ENCODE measurements at places on chromosomes 7 and 10.
A peak's percentile ranks its signal among the peaks of the same experiment; 100 is the strongest.

DNA sequence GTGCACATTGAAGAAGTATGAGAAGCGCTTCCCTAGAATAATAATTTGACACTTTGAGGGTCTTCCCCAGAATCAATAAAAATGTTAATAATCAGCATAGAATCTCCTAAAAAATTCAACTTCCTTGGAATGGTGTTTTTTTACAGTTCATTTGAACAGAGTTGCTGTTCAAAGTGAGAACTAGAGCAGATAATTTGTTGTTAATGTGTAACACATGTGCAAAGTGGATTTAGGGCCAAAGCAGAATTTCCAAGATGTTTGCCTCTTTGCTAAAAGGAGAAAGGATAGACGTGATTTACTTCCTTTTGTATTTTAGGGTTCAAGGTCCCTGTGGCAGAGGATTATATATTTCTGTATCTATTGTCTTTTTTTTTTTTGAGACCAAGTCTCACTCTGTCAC, 73.8 kb downstream of the ZNF277 start:
- no peak for DNase-seq

DNA sequence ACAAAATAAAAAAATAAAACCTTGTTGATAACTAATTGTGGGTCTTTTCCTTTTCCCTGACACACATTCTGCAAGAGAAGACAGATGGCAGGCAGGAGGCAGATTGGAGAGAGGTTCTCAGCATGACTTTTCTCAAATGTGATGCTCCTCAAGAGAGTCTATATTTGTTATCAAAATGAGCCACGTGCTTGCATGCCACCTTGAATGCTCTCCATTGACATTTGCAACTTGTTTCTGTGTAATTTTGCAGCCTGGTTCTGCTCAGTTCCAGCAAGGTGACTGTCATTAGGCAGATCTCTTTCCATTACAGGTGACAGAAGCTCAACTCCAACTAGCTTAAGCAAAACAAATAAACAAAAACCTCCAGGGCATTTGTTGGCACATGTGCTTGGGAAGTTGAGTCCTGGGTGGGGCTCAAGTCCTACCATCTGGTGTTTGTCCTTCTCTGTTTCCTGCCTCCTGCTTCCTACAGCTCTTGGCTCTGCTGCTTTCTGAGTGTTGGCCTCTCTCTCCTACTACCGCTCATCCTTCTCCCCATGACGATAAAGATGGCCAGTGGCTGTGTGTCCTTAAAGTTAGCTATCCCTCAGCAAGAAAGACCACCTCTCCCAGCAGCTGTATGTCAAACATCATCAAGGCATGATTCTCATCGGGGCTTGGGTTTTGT, 56.7 kb downstream of the GRK5 start:
- no peak for DNase-seq

DNA sequence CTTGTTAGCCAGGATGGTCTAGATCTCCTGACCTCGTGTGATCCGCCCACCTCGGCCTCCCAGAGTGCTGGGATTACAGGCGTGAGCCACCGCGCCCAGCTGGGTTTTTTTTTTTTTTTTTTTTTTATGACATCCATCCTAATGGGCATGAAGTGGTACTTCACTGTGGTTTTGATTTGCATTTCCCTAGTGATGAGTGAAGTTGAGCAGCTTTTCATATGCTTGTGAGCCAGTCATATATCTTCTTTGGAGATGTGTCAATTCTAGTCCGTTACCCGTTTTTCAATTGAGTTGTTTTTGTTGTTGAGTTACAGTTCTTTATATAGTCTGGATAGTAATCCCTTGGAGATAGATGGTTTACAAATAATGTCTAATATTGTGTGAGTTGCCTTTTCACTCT, 127.7 kb downstream of the SMURF1 start:
- no peak for DNase-seq

GRCh38 chr7:22907805-22908204, 85.2 kb upstream of the TOMM7 start:
- DNase-seq = no peak

GRCh38 chr10:106741006-106741530, 423.4 kb downstream of the SORCS1 start:
- DNase-seq = no peak

DNA sequence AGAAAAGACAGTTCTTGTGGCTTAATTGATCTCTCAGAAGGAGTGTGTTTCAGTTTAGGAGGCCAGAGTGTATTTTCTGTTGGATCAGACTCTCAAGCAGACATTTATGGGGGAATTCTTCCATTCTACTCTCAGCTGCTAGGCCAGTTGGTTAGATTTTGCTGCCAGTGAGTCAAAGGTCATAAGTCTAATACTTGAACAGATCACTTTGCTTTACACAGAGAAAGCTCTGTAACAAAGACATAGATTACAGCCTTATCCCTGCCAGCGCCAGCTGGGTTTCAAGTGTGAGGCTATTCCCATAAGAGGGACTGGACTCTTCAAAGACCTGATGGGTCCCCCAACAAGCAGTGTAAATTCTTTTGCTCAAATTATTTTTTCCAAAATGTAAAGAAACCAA, 145.6 kb upstream of the SEMA3C start:
- no peak for DNase-seq

GRCh38 chr10:124650820-124651401, 93.3 kb downstream of the FAM53B start:
- no peak for DNase-seq

DNA sequence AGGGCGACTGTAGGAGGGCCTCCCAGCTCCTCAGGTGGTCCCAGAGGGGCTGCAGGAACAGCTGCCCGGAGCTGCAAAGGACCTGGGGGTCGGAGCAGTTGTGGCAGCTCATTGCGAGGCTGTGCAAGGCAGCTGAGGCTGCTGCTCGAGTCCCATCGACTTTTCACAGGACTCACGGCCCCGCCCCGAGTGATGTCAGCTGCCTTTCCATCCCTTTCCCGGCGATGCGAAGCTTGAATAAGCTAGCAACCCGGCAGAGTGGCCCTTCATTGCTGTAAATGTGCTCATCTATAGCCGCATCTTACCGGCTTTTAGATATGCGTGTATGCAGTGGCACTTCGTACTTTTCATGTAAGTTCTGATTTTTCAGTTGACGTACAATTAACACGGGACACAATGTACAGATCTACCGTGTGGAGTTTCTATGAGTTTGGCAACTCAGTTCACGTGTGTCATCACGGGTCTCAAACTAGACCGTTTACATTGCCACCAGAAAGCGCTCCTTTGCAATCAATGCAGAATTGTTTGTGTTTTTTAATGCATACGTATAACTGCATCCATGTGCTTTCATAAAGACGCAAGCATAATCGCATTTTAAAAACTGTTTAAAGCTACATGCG, at the start of gene CH25H:
Gene CH25H (minus strand): TSS at position 137 of the 620 bp plus-strand sequence. CDS start 25 bp downstream, at position 112.
- peak; percentile 88 for DNase-seq

- peak; percentile 81 for DNase-seq
These were observed 118.5 kb downstream of the VTI1A start for GRCh38 chr10:112565434-112566053.

DNA sequence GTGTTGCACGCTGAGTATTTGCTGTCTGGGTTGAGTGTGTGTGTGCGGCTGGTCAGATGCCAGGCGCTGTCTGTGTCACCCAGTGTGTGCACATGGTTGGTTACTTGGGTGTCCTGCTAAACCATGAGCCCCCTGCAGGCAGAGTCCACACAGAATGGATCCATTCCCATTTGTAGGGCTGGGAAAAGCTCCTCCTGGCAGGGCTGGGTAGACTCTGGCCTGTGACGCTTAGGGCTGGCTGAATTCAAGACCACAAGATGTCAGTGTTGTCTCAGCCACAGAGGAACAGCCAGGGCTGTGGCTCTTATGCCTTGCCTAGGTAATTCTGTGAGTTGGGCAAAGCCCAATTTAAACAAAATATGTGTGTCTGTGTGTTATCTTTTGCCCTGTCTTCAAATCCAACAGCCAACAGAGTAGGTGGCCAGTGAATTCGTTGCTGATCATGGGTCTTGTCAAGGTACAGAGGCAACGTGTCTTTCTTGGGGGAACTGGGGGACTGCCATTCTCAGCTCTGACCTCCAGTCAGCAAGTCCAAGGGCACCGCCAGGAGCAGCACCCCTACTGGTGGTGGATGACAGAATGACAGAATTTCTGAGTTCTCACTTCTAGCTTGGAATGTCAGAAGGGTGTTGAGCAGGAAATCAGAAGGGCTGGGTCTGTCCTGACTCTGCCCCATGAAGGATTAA, 285.1 kb downstream of the CCSER2 start:
- DNase-seq = peak; percentile 40

DNA sequence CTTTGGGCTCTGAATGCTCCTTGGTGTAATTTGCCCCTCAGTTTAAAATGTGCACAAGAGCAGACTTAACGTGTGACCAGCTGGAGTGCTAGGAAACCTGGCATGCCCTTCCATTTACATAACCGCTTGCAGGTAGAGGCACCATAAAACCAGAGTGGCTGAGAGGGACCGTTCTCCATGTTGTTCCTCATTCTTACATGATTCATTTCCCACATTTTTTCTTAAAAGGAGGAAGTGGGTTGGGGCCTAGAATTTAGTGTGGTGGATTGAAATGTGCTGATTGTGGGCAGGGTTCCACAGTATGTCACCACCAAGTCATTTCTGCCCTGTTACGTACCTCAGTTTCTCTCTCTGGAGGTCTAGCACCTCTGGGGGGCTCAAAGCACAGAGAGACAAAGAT, 375.8 kb upstream of the VSTM2A start:
- DNase-seq = no peak

DNA sequence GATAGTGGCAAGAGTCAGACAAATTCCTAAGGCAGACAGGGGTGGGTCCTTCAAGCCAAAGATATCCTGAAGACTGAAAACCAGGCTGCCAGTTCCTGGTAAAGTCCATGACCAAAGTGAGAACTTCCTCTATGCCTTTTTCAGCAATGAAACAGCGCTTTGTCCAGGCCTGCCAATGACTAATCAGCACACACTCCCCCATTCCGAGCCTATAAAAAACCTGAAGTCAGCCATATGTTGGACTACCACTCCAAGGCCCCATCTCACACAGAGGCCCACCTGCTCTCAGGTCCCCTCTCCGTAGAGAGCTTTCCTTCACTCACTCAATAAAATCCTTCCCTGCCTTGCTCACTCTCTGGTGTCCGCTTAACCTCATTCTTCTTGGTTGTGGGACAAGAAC, 402.2 kb downstream of the ANKRD7 start:
- DNase-seq = no peak

DNA sequence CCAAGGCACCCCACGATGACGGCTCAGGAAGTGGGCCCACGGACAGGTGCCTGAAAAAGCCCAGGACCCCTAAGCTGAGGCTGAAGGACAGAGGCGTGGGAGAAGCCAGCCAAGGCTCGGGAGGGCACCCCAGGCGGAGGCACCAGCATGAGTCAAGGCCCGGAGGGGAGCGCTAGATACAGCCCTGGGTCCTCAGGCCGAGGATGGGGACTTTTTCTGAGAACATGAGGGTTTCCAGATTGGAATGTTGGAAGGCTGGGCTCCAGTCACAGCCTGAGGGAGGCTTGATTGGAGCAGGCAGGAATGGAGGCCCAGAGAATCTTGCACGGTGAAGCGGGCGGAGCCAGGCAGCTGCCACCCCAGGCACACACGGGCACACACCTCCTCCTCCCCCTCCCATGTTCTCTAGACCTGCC, 19.0 kb upstream of the ELFN1 start:
- DNase-seq = no peak

- DNase-seq = no peak
These were observed 63.0 kb downstream of the ZNF248 start for GRCh38 chr10:37794305-37794976.

GRCh38 chr10:103395754-103396066, 565 bp downstream of the ATP5MK start:
- no peak for DNase-seq

DNA sequence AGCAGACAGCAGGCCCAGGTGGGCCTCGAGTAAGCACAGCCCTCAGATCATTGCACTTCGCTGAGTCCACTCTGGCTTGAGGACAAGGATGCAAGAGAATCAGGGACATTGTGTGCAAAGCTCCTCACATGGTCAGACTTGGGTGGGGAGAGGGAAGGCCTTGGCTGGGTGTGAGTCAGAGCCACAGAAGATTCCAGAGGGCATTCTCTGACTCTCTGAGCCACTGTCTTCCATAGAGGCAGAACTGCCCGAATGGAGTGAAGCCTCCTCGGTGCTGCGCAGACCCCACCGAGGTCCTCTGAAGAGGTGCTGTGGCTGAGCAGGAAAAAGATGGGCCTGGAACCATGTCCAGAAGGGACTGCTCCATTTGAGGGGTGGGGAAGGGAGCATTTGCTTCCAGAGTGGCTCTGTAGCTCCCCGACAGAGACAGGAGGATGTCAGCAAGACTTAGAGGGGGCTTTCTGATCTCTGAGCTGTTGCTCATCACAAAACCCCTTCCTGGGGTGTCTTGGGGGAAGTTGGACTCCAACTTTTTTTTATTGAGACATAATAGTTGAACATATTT, 120.8 kb downstream of the PTPN20 start:
- DNase-seq = peak; percentile 10

DNA sequence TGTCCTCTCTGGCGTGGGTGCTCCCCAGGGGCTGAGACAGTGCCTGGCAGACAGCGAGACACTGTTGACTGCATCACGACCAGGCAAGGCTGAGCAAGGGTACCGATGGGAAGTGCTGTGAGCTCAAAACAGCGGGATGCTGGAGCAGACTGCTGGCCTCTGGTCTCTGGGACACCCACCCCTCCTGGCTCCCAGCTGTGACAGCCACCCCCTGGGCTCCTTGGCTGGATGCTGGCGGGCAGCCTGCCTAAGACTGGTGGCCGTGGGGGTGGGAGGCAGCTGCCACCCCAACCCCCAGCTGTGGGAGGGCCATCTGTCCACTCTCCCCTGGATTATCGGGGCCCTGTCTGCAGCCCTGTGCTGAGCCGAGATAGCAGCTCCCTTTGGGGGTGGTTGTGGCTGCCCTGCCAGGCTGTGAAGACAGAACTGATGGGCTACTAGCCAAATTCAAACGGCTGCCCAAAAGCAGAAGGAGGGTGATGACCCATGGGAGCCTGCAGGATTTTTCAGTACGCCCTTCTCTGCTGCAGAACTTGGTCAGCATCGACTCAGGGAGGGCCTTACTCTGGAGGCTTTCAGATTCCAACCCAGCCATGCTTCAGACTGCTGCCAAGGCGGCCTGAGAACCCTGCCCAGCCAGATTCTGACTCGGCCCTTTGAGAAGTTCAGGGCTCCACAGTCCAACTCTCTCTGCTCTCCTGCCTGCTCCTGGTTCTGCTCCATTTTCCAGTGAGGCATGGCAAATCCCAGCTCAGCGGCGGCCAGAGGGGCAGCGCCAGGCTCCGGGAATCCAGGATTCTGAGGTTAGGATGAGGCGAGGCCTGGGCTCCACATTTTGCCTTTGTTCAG, 125.3 kb downstream of the NEURL1 start:
- DNase-seq = no peak

DNA sequence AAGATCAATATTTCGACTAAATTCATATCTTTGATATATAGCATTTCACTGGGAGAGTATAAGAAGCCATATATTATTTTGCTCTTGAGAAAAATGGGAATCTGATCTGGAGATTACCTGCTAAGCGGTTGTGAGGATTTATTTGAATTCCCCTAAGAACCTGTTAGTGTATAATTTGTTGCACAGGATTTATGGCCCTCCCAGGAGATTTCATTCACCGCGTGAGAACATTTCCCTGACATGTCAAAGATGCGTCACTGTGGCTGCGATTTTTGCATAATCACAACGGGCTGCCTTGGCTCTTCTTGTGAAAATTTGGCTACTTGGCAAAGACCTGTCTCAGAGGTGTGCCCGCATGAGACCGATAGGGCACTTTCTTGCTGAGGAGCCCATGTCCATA, 184.7 kb upstream of the PFKP start:
- DNase-seq = peak; percentile 3

- DNase-seq = no peak
These were observed 10.4 kb downstream of the ZNF316 start for GRCh38 chr7:6647541-6647940.
